ENCODE measurements at places on chromosomes 12 and 14. TPM values are rescaled to one million over a fixed set of nuclear protein-coding genes. Genes with fewer than 3 reads are reported as not detected.

Gene MAP3K9
- 7.1 TPM for total RNA-seq

Gene NUP37
- total RNA-seq, result 12.6 TPM

Gene OTOGL
- total RNA-seq, result 0.58 TPM

Gene EPS8
- total RNA-seq, result 18.7 TPM

Gene ALDH1L2
- total RNA-seq, result 0.58 TPM

Gene TROAP
- 4.4 TPM for total RNA-seq

Gene CLEC12A
- total RNA-seq, result 0.43 TPM

Gene DLGAP5
- total RNA-seq, result 7.2 TPM

Gene RFX4
- not detected for total RNA-seq

Gene CTSG
- total RNA-seq, result not detected

Gene TAS2R14
- 1.8 TPM for total RNA-seq

Gene CAPZA3
- not detected for total RNA-seq

Gene VRK1
- 1.2 TPM for total RNA-seq

Gene SLC39A5
- total RNA-seq, result not detected

Gene CBLN3
- total RNA-seq, result not detected

Gene KCNC2
- not detected for total RNA-seq

Gene HOXC12
- total RNA-seq, result not detected

Gene ACSS3
- total RNA-seq, result 1.8 TPM

Gene PAH
- not detected for total RNA-seq

Gene RHNO1
- 7.0 TPM for total RNA-seq

Gene DLST
- total RNA-seq, result 125 TPM

Gene GUCY2C
- total RNA-seq, result not detected

Gene TAS2R9
- total RNA-seq, result not detected

Gene SLC4A8
- 9.7 TPM for total RNA-seq

Gene DDHD1
- 12.1 TPM for total RNA-seq

Gene RD3L
- total RNA-seq, result not detected

Gene ETFBKMT
- 4.8 TPM for total RNA-seq

Gene IFI27
- 276 TPM for total RNA-seq

Gene GPRC5D
- not detected for total RNA-seq

Gene ALX1
- total RNA-seq, result not detected

Gene FOXM1
- total RNA-seq, result 3.5 TPM

Gene KLHL33
- total RNA-seq, result under 0.01 TPM

Gene ENO2
- 62.9 TPM for total RNA-seq

Gene CMKLR1
- 46.1 TPM for total RNA-seq

Gene KCNK13
- total RNA-seq, result not detected

Gene TAS2R13
- total RNA-seq, result 1.2 TPM

Gene DTX1
- 2.7 TPM for total RNA-seq

Gene PPP4R4
- total RNA-seq, result 11.7 TPM

Measured in stomach (tissue), 19 donors.